H54 (cell line): ENCODE measurements at places on chromosomes 7 and 10.
A peak's percentile ranks its signal among the peaks of the same experiment; 100 is the strongest.

- no peak for DNase-seq
Measured at GRCh38 chr10:24722676-24723385, 856 bp downstream of the ARHGAP21 start.

DNA sequence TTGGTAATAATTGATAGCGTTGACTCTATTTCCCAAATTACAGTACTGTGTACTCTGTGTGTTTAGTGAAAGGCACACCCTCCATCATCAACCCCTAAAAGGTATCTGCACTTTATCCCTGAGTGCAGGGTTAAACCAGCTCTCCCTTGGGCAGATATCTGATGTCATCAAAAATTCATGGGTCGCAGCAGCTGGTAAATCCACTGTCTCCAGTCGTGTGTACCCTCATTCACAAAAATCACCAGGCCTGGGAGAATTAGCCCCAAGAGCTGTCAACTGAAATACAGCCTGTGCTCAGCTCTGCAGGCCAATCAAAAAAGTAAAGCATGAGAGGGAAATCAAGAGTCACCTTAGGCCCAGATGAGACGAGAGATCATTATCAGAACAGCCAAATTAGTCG is 103.7 kb downstream of the HIP1 start:
- no peak for DNase-seq

- DNase-seq = no peak
Measured at GRCh38 chr10:35770817-35771355, 128.8 kb upstream of the FZD8 start.

GRCh38 chr7:21565614-21566013 is 22.8 kb downstream of the DNAH11 start:
- DNase-seq = no peak

DNA sequence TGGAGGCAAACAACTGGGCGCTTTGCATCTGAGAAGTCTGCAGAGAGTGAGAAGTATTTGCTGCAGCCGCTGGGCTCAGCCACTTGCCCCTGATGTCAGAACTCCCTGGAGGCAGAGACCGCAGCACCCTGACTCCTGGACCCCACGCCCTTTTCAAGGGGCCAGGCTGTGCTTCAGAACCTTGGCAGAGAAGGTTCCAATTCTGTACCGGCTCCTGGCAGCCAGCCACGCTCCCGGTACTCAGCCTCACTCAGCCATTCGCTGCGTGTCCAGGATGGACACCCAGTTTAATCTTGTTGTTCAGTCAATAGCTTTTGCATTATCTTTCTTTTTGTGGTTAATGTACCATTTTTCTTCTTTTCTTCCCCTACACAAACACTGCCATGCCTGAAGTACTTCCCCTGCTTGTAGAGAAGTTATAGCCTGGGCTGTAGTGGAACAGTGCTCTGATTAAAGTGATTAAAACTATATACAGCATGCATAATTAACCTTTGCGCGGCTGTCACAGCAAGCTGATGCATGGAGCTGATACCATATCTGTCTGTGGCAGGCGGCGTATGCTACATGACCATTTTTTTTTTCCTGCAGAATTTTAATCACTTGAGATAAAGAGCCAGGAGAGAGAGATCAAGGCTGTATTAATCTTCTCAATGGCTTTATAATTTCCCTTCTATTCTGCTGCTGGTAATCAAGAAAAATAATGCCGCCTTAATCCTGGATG is 578.5 kb downstream of the SDK1 start:
- no peak for DNase-seq

GRCh38 chr10:12412666-12413368 is 63.5 kb downstream of the CAMK1D start:
- no peak for DNase-seq

DNA sequence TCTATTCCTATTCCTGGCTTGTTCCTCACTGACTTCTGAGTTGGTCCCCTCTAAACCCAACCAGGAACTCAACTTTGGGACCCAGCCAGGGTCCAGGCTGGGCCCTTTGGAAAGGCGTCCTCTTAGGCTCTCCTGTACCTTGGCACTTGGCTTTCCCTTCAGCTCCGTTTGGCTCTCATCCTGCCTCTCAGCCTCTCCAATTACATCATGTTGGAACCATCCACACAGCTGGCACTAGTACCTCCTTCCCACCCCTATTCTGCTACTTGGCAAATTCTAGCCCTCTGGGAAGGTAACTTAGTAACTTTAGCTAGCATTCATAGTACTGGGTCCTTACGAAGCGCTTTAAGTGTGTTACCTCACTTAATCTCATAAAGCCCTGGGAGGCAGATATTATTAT is 205.3 kb upstream of the HABP2 start:
- no peak for DNase-seq

DNA sequence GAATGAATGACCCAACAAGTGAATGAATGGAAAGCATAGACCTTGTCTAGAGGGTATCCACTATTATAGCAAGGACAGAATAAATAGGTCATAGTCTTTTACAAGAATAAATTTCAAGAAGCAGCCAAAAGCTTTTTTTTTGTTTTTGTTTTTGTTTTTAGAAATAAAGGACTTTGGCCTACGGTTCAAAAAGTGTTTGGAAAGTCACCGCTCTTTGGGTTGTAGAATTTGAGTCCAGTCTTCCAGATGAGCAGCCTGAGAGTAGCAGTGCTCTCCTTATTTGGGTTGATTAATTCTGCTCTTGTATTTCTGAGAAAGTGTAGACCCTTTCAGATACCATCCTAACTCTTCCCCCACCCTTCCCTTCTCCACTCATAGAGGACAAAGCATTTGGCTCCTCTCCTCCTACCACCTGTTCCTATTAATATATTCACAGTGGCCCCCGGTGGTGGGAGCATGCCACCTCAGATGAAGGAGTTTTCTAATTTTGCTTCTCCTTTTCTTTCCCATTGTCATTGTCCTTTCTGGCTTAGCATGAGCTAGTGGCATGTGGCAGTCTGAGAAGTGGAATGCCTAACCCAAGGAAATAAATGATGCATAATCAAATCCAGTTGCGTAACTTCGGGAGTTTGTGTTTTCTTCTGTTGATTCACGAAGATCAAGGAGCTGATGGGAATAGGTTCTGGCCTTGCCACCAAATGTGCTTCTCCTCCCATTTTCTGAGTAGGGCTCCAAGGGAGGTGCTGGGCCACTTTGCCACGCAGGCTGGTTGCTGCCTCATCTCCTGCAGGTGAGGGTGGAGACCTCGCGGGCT is 114.7 kb downstream of the CHN2 start:
- DNase-seq = no peak

GRCh38 chr7:155860840-155861479 is 48.7 kb upstream of the SHH start:
- peak; percentile 33 for DNase-seq

DNA sequence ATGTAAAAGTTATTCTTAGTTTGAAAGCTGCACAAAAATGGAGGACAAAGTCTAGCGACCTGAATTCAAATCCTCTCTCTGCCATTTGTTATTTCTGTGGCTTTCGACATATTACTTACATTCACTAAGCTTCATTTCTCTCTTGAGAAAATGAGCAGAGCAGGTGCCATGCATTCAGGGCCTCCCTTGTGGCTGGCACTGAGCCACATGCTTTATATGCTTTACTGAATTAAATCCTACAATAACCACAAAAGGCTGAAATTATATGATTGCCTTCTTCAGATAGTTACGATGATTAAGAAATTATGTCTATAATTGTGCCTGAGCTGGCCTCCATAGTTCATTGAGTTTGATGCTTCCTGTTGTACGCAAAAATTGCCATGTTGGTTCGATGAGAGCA is 98.7 kb downstream of the NPSR1 start:
- no peak for DNase-seq

DNA sequence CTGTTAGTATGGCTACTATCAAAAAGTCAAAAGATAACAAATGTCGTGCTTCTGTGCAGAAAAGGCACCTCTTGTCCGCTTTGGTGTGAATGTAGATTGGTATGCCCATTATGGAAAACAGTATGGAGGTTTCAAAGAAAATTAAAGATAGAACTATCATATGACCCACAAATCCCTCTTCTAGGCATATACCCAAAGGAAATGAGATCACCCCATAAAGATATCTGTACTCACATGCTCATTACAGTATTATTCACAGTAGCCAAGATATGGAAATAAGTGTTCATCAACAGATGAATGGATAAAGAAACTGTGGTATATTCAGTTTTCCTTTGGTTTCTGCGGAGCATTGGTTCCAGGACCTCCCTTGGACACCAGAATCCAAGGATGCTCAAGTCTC is 180.5 kb upstream of the PPP1R3A start:
- DNase-seq = no peak
